ENCODE measurements at places on chromosomes 3 and 15.
A peak's percentile ranks its signal among the peaks of the same experiment; 100 is the strongest.

- DNase-seq = no peak
Measured at GRCh38 chr15:26639966-26640365, 132.9 kb downstream of the GABRB3 start.

DNA sequence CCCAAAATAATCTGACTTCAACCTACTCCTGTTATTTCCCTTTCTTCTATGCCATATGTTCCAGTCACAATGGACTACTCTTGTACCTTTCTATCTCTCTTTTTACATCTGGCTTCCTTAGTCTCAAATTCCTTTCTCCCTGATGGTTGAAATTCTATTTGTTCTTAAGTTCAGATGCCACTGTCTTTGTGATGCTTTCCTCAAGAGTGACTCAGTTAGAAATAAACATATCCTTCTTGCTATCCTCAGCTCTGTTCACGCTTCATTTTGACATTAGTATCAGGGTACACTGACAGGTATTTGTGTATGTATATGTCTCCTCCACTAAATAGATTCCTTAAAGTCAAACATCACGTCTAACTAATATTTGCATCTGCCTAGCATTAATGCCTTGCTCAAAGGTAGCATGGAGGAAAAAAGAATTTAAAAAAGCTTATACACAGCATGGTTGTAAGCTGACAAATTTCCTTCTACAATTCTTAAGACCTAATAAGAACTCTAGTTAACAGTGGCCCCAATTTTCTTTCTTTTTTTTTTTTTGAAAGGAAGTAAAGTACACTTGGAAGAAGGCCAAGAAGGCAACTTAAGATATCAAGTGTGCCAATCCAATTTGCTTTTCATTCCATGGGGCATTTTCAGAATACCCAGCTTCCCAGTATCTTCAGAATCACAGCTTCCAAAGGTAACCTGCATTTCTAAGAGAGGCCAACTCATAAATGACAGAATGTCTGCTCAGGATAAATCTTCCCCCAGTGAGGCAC, 58.0 kb downstream of the CHAC1 start:
- no peak for DNase-seq

DNA sequence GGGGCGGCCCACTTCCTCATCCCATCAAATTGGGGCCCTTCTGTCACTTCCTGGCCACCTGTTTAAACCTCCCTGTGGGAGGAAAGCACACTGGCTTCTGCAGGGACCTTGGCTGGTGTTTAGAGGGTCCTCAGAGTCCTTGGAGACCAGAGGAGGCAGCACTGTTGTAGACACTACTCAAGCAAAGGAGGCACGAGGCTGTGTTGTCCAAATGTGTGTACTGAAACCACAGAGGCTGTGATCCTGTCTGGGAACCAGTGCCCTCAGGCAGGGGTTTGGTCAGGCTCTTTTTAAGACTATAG, 12.4 kb upstream of the SEC13 start:
- DNase-seq = no peak

GRCh38 chr3:134867277-134867676, 72.2 kb downstream of the EPHB1 start:
- DNase-seq = no peak

DNA sequence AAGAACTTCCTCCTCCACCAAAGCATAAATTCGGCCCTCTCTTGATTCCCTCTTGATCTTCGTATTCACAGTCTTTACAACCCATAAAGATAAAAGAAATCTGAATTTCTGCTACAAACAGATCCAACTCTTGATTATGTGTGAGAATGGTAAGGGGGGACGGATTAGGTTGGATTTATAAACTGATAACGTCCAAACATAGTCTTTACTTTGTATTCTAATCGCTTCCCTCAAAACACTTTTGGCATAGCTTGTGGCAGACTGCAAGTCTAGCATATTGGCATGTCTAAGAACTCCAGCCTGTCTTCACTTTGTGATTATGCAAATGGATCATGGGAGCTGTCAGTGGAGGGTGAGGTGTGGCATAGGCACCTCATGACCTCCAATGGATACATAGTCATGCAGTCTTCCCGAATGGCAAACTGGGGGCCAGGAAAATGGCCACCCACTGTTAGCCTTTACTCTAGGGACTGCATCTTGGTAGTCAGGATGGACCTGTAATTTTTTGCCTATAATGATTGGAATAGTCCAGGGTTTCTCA, 24.3 kb upstream of the GPR171 start:
- no peak for DNase-seq

- DNase-seq = no peak
Measured at GRCh38 chr3:37115446-37115845, 58.9 kb downstream of the LRRFIP2 start.

- peak; percentile 25 for DNase-seq
Measured at GRCh38 chr3:129598000-129598381, 8.5 kb downstream of the PLXND1 start.

GRCh38 chr3:115922681-115923347, 299.5 kb downstream of the GAP43 start:
- DNase-seq = peak; percentile 17

DNA sequence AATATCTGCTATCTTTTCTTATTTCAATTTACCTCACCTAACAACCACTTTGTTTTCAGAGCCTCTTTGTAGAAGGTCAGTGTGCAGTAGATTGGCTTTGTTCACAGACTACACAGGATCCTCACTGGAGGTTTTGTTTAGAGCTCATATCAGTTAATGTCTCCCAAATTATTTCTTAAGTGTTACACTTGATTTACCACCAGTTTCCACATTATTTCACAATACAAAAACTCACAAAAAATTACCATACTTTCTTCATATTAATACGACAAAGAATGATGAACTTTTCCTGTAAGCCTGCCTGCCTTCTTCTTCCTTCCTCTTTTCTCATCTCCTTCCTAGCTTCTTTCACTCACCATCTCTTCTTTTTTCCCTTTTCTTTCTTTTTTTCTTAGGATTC, 133.3 kb downstream of the ALCAM start:
- no peak for DNase-seq

GRCh38 chr3:62467966-62468722, 94.8 kb upstream of the FEZF2 start:
- no peak for DNase-seq

Measured in HFFc6 (cell line).